ENCODE measurements at places on chromosomes 4 and X.

- no peak for DNase-seq
Measured at GRCh38 chr4:1792832-1793495, at the start of gene FGFR3. FGFR3 (plus strand) TSS chr4:1793293; CDS start chr4:1793935, 642 bp downstream.

DNA sequence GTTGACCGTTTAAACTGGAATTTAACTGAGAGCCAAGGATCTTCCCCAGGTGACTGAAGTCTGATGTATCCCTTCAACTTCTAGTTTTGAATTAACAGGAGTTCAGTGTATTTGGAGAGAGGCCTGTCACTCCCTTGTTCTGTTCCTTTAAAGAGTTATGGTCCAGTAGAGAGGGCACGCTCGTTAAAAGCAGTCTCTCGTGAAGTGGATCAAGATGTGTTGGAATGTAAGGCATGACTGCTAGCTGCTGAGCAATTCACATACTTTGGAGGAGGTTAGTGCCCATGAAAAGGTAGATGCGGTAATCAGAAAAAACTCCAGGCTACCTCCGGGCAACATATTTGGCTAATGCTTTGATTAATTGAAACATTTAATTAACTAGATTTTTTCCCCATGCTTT is 65.7 kb downstream of the SHROOM2 start:
- no peak for DNase-seq

DNA sequence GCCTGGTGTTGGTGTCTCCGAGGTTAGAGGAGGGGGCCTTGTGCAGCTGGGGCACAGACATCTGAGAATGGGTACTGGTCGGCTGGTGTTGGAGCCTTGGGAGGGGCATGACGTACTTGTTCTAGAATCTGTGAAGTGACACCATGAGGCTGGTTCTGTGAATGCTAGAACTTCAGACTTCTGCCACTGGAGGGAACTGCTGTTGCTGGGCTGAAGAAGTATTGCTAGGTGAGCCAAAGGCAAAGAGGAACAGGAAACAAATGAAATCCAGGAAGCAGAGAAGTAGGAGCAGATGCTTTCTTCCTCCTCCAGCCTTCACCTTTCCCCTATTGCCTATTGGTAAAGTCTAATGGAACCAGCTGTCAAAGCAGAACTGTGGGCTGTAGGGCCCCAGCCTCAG is 120.9 kb upstream of the DDIT4L start:
- no peak for DNase-seq

DNA sequence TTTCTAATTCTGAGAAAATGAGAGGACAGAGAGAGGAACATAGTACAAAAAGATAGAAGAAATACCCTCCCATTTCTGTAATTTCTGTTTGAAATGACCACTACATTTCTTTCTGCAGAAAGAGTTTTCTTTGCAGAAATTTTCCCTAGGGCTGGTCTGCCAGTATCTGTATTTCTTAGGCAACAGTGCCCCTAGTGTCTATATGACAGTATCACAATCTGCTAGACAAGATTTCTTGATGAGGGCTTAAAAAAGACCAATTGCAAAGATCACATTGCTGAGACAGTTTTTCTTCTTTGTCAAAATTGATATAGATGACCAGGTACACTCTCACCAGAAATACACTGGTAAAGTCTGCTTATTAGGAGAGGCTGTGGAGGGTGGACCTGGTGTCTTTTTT is 81.0 kb upstream of the ZDHHC15 start:
- peak; percentile 12 for DNase-seq

DNA sequence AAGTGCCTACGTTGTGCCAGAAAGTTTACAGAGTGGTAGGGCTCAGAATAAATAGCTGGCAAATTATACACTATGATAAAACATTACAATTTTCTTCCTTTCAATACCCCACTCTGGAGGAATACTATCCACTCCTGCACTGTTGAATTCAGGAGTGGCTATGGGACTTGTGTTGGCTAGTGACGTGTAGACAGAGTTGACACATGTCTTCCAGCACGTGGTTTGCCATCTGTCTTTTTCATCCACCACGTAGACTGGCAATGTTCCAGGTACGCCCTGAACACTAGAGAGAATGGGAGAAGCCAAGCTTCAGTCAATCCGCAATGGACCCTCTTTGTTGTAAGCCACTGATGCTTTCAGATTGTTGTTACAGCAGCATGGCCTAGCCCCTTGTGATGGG is 168.8 kb upstream of the RBPJ start:
- no peak for DNase-seq

- DNase-seq = no peak
Measured at GRCh38 chr4:8909548-8909947, 37.9 kb upstream of the HMX1 start.

GRCh38 chrX:53374222-53374820 is 48.1 kb downstream of the SMC1A start:
- peak; percentile 5 for DNase-seq

DNA sequence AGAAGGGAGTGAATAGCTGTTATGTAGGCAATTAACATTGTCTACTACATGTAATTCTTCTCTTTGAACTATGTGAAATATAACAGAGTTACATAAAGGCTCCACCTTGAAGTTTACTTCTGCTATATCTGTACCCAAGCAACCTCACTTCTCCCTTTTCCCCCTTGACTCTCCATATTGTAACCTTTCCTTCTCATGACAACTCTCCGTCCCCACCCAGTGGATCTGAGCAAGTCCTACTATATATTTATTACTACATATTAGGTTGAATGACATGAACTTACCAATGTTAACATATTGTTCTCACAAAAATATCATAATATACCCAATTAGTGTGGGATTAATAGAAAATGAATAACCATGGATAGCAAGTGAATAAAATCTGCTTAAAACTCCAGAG is 93.2 kb upstream of the ATP8A1 start:
- no peak for DNase-seq

- no peak for DNase-seq
Measured at GRCh38 chr4:182562350-182562749, 319.1 kb downstream of the TENM3 start.

DNA sequence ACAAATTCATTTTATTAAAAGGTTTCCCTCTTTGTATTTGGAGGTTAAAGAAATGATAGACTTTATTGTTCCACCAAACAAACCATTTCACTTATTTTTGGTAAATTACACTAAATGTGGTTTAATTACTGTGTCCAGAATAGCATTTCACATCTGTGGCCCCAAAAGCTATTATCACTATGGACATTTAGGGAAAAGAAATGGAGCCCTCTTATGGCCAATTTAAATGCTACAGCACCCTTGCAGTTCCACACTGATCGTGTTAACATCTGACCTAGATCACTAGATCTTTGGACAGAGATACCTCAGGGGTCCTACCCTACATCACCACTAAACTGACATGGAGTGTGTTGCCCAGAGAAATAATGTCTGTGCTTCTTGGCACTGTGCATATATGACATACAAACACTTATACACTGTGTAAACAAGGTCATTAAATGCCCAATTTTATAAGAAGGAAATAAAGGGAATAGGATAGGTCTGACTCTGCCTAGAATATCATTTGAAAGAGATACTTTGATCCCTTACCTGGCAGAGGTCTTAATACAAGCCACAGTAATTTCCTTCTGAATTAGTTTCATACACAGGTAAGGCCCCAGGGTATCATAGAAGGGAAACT is 163.9 kb downstream of the KDR start:
- peak; percentile 21 for DNase-seq

DNA sequence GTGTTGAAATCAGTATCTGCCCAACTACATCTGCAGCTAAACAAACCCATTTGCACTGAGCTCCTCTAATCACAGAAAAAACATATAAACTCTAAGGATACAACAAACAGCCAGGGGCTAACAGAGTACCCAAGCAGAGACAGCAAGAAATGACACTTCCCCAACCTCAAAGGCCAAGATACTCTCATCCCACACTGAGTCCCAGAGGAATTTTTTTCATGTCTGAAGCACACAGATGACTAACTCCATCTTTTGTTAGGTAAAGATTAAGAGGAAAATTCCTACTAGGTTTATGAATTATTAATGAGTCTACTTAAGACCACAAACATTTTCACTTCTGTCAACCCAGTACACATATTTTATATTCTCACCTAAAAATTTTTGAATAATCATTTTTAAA is 31.6 kb downstream of the SEPSECS start:
- no peak for DNase-seq

- DNase-seq = no peak
Measured at GRCh38 chr4:20764366-20764992, 64.2 kb downstream of the PACRGL start.

GRCh38 chr4:54440394-54441136 is 211.5 kb downstream of the PDGFRA start:
- peak; percentile 39 for DNase-seq

- peak; percentile 32 for DNase-seq
Measured at GRCh38 chr4:3285558-3286334, 7.1 kb upstream of the RGS12 start.

DNA sequence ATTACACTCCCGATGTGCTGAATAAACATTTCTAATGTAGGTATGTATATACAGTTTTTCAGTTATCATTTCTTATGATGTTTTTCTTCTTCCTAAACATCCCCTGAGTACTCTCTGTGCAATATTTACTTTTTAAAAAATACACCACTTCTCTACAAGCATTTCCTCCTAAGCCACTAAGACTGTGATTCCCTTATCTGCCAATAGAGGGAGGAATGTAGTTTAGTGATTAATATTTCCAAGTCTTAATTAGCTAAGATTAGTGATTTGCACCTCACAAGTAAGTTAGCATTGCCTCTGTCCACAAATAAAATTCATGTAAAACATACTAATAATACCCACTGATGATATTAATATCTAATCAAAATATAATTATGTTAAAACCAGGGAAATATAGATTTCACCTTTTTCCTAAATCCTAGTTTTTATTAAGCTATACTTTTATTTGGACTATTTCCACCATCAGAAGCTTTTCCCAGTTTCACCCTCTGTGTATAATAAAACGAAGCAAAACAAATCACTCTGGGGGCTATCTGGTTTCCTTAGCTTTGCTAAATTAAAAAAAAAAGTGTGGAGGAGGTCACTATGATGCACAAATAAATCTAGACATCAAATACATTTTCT is 909.1 kb downstream of the FAT4 start:
- peak; percentile 9 for DNase-seq

GRCh38 chr4:155569960-155570515 is 96.6 kb upstream of the GUCY1A1 start:
- peak; percentile 65 for DNase-seq

DNA sequence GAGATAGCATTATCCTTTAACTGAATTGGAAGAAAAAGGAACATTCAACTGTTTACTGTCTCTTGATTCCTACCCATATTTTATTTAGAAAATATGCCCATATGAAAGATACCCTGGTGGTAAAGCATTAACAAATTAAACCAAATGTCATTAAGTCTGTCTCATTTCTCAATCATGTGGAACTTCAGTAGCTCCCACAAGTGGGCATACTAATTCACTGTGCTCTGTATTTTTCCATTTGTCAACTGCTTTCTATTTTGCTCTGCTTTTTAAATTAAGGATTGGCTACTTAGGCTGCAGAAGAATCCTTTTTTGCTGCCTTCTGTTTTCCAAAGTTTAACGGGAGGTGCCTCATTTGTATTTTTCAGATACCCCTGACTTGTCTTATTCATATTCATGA is 77.2 kb downstream of the DDIT4L start:
- DNase-seq = no peak

GRCh38 chr4:167688660-167689142 is 403.6 kb upstream of the ANXA10 start:
- DNase-seq = no peak

GRCh38 chr4:168076989-168077725 is 15.2 kb upstream of the ANXA10 start:
- DNase-seq = peak; percentile 53

- peak; percentile 34 for DNase-seq
Measured at GRCh38 chrX:24862343-24862742, 153.4 kb downstream of the ARX start.

- no peak for DNase-seq
Measured at GRCh38 chrX:44227991-44228390, 115.5 kb downstream of the EFHC2 start.

GRCh38 chrX:93585661-93586060 is 87.7 kb downstream of the NAP1L3 start:
- DNase-seq = peak; percentile 8

- no peak for DNase-seq
Measured at GRCh38 chrX:48532161-48532560, 7.4 kb upstream of the TBC1D25 start.

DNA sequence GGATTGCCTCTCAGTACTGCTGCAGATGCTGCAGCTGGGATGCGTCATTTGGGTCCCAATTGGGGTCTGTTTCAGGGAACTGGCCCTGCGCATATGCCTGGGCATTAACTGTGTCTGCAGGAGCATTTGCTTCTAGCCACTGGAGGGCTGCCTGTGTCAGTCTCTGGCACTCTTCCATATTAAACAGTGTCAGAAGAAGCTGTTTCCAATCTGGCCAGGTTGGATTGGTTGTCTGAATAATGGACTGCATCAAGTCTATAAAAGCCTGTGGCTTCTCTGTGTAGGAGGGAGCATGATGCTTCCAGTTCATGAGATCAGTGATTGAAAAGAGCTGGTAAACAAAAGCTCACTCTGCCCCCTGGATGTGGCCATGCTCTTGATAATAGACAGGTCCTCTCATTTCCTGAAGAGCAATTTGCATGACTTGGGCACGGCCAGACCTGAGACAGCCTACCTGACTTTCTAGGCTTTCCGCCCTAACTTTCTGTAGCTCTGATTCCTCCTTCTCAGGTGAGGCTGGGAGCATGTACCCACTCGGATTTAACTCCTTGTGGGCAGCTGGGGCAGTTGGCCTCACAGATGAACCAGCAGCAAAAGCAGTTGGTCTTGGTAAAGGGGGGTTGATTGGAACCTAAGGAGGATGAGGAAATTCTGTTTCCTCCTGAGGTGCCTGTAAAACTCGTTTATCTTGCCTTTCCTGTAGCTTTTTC is 29.2 kb downstream of the SULT1E1 start:
- no peak for DNase-seq

GRCh38 chr4:132065940-132066495 is 1083.1 kb upstream of the PCDH10 start:
- no peak for DNase-seq

- DNase-seq = no peak
Measured at GRCh38 chr4:38716256-38716655, 52.3 kb downstream of the KLF3 start.

GRCh38 chrX:109934935-109935334 is 68.0 kb upstream of the TMEM164 start:
- peak; percentile 64 for DNase-seq

DNA sequence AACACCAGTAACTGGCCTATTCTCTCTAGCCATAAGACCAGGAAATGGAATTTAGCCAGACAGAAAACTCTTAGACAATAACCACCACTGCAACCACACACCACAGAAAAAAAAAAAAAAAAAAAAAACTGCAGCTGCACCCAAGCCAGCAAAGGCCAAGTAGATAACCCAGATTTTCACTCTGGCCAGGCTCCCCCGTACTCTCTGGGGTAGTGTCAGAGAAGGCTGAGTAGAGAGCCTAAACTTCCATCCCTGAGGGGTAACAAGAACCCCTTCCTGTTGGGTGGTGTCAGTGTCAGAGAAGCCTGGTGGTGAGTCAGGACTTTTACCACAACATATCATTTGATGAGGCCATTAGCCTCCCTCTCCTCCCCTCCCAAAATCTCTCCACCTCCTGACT is 5.6 kb upstream of the DLG3 start:
- DNase-seq = no peak

- DNase-seq = no peak
Measured at GRCh38 chr4:4358093-4358854, 28.6 kb upstream of the NSG1 start.

- no peak for DNase-seq
Measured at GRCh38 chrX:21354725-21355124, 19.5 kb upstream of the CNKSR2 start.

Data from stromal cell of bone marrow (primary cell).